Fibroblast of pulmonary artery (primary cell): ENCODE measurements at places on chromosomes 7 and 10.

DNA sequence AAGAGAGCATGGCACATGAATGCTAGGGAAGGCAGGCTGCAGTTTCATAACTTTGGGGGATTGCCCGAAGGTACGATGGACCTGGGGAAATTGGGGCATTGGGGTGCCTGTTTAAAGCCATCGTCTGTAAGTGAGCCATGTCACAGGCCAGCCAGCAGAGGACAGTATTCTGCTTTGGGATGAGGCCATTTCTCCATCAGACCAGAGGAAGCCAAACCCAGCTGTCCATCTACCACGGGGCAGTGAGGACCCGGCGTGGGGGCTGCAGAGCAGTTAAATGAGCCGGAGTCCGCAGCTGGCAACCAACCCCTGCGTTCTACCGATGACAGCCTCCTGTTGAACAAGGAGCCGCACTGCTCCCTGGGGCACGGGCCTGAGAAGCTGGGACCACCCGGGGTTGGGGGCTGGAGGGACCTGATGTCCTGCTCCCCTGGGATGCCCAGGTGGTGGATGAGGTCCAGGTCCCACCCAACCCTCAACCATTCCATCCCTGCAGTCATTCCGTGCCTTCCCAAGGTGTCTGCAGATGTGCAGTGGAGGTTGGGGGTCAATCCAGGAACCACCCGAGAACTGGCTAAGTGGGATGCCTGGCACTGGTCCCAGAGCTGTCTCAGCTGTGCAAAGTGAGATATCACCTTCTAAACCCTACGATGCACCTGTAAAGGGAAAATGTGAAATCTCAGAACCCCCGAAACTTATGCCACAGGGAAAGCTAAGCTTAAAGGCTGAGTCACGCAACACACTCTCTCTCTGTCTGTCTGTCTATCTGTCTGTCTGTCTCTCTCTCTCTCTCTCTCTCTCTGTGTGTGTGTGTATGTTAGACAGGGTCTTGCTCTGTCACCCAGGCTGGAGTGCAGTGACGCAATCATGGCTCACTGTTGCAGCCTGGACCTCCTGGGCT is 12.1 kb upstream of the RHBDD2 start:
- DNase-seq, result peak; percentile 80

DNA sequence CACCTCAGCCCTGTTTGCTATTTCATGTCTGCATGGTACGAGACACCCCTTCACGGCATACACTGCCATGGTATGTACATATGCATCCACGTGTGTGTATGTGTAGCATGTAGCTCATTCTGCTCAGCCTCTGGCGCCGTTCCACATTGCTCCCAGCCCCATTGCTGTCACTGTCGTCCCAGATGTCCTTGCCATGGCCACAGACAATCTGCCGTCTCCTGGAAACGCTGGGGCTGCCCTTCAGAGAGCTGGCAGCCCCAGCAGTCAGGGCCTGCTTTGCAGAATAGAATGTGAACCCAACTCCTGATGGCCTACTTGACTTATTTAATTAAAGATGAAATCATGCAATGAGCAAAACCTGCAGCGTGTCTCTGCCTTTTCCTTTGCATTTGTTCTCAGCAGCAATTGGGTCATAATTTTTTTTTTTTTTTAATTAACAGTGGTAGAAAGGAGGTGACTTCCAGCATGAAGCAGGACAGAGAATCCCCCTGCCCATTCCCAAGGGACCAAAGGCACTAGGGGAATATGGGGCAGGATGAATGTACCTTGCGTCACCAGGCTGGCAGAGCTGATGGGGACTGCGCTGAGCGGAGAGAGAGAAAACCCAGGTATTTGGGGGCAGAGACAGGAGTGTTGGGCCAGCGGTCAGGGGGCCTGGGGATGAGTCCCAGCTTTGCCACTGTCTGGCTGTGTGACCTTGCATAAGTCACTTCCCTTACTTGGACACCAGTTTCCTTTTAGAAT is 49.2 kb downstream of the CHST3 start:
- DNase-seq, result no peak

GRCh38 chr7:127782075-127782474 is 130.1 kb downstream of the SND1 start:
- DNase-seq, result no peak

- DNase-seq, result no peak
Measured at GRCh38 chr10:72001033-72001395, 36.8 kb downstream of the CHST3 start.
